Purkinje cell (primary cell): ENCODE measurements at places on chromosomes 2 and 18. TPM values are rescaled to one million over a fixed set of nuclear protein-coding genes. Genes with fewer than 3 reads are reported as not detected.

Gene ACTG2
- not detected in 2 replicates for polyA plus RNA-seq

Gene POTEC
- polyA plus RNA-seq = not detected in 2 replicates

Gene MC5R
- not detected in 2 replicates for polyA plus RNA-seq

Gene ACP1
- polyA plus RNA-seq = 240 and 279 TPM in 2 replicates

Gene ALPG
- not detected in 2 replicates for polyA plus RNA-seq

Gene CTDP1
- 0.57 and 0.77 TPM in 2 replicates for polyA plus RNA-seq

Gene TTN
- polyA plus RNA-seq = 0.17 and 0.55 TPM in 2 replicates

Gene MBD2
- polyA plus RNA-seq = 13.4 and 22.4 TPM in 2 replicates

Gene BOLL
- polyA plus RNA-seq = 0.46 and 1.8 TPM in 2 replicates

Gene ADD2
- polyA plus RNA-seq = 0.46 and 5.4 TPM in 2 replicates

Gene UPP2
- polyA plus RNA-seq = 0.75 and 0.90 TPM in 2 replicates

Gene TCF23
- not detected in 2 replicates for polyA plus RNA-seq

Gene VSNL1
- polyA plus RNA-seq = 44.8 and 442 TPM in 2 replicates

Gene ADRA2B
- polyA plus RNA-seq = not detected in 2 replicates

Gene AGXT
- not detected in 2 replicates for polyA plus RNA-seq

Gene ODC1
- polyA plus RNA-seq = 12.6 and 14.1 TPM in 2 replicates

Gene SP140L
- 0.50 TPM in 1 of 2 replicates, not detected in the other for polyA plus RNA-seq

Gene GLI2
- 0.19 and 0.83 TPM in 2 replicates for polyA plus RNA-seq

Gene RAB31
- 12.6 and 13.1 TPM in 2 replicates for polyA plus RNA-seq

Gene CYBRD1
- polyA plus RNA-seq = 5.1 and 7.9 TPM in 2 replicates

Gene FZD7
- polyA plus RNA-seq = 3.3 and 6.0 TPM in 2 replicates
